ENCODE measurements at places on chromosomes 11 and 22.

- no peak for DNase-seq
Measured at GRCh38 chr22:29109822-29110221, 37.0 kb downstream of the KREMEN1 start.

GRCh38 chr22:19051381-19052072, 70.7 kb downstream of the DGCR2 start:
- DNase-seq: no peak

DNA sequence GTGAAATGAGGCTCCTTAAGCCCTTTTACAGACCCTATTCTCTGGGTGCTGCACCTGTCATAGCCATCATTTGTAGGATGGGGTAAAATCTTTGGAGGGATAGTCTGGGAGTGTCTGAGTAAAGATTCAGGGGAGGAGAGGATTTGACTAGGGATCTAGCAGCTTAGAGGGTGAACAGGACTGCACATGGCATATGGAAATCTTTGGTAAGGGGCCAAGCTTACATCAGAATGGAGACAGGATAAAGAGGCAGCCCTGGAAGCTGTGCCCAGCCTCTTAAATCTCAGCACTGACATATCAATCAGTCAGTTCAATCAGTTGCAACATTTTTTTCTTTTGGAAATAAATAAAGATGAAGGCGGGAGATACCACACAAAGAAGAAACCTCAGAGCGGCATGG, 301.8 kb upstream of the CADM1 start:
- DNase-seq: no peak

- DNase-seq: no peak
Measured at GRCh38 chr11:94539420-94539819, 4.3 kb upstream of the FUT4 start.

All from chondrocyte (in vitro differentiated cells).